ENCODE measurements at places on chromosomes 13 and 19. TPM values are rescaled to one million over a fixed set of nuclear protein-coding genes. Genes with fewer than 3 reads are reported as not detected.

- H3K27me3 ChIP-seq, result no peaks in the 10 kb centered on the region
- no peaks in the 10 kb centered on the region for H3K4me1 ChIP-seq
- DNase-seq, result no peak
- no peak overlapping the region for H3K27ac ChIP-seq
- peaks cover 78% of the 10 kb centered on the region for H3K36me3 ChIP-seq
Observed at GRCh38 chr19:57248646-57249045, 8.2 kb downstream of the ZNF805 start.

DNA sequence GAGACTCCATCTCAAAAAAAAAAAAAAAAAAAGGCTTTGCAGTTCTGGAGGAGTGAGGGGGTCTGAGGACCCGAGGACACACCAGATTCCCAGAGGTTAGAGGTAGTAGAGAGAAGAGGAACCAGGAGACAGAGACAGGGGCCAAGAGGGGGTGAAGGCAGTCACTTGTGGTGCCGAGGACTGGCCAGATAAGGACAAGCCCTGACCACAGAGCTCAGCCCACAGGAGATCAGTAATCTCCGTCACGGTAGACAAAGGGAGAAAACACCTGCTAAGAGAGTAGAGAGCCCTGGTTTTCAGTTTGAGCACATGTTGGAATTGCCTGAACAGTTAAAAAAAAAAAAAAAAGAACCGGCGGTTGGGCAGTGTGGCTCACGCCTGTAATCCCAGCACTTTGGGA, 1.7 kb upstream of the PRAM1 start:
- H3K4me1 ChIP-seq, result peaks cover 15% of the 10 kb centered on the region
- no peak overlapping the region for H3K4me3 ChIP-seq
- H3K27me3 ChIP-seq, result no peaks in the 10 kb centered on the region
- DNase-seq, result no peak
- no peak overlapping the region for H3K27ac ChIP-seq
- no peaks in the 10 kb centered on the region for H3K36me3 ChIP-seq

- H3K4me1 ChIP-seq, result no peaks in the 10 kb centered on the region
- H3K27me3 ChIP-seq, result no peaks in the 10 kb centered on the region
- H3K36me3 ChIP-seq, result no peaks in the 10 kb centered on the region
- H3K27ac ChIP-seq, result no peak overlapping the region
- no peak for DNase-seq
Observed at GRCh38 chr13:26075498-26075897, 23.7 kb upstream of the SHISA2 start.

- no peaks in the 10 kb centered on the region for H3K27me3 ChIP-seq
- no peak for DNase-seq
- H3K27ac ChIP-seq, result no peak overlapping the region
- H3K4me1 ChIP-seq, result no peaks in the 10 kb centered on the region
- H3K4me3 ChIP-seq, result no peak overlapping the region
Observed at GRCh38 chr19:771332-771785, 20.4 kb downstream of the MISP start.

GRCh38 chr13:51620165-51620983, 36.1 kb downstream of the WDFY2 start:
- DNase-seq, result no peak
- H3K36me3 ChIP-seq, result no peaks in the 10 kb centered on the region
- peak overlapping the region; percentile 20 for H3K4me3 ChIP-seq
- H3K27ac ChIP-seq, result peak overlapping the region; percentile 32
- no peaks in the 10 kb centered on the region for H3K27me3 ChIP-seq

DNA sequence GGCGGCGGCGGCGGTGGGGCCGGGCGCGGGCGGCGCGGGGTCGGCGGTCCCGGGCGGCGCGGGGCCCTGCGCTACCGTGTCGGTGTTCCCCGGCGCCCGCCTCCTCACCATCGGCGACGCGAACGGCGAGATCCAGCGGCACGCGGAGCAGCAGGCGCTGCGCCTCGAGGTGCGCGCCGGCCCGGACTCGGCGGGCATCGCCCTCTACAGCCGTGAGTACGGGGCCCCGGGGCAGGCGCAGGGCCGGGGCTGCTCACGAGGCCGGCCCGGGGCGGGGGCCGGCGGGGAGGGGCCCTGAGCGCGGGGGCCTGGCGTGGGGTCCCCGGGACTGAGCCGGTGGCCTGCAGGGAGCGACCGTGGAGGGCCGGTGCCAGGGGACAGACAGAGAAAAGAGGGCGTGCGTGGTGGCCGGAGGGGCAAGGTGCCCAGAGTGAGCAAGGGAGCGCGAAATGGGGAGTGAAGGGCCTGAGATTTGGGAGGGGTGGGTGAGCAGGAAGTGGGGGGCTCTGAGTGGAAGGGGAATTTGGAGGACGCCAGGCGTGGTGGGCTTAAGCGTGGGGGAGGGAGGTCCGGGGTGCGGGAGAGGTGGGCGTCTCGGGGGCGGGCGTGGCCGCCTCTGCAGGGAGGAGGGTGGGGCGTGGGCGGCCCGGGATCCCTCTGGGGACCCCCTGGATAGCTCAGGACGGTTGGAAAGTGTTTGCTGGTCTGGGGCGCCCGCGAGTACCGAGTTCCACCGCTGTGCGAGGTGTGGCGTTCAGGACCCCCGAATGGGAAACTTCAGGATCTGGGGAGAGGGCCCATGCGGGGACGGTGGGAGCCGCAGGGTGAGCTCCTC, 575 bp downstream of the CARM1 start:
- no peak for DNase-seq
- H3K36me3 ChIP-seq, result no peaks in the 10 kb centered on the region
- H3K4me1 ChIP-seq, result peaks cover 14% of the 10 kb centered on the region
- peak overlapping the region; percentile 84 for H3K4me3 ChIP-seq
- peak overlapping the region; percentile 50 for H3K27ac ChIP-seq

- no peak overlapping the region for H3K4me3 ChIP-seq
- no peaks in the 10 kb centered on the region for H3K36me3 ChIP-seq
- H3K4me1 ChIP-seq, result no peaks in the 10 kb centered on the region
- no peak overlapping the region for H3K27ac ChIP-seq
- H3K27me3 ChIP-seq, result peaks cover 1% of the 10 kb centered on the region
Observed at GRCh38 chr13:25904830-25905229, 147.0 kb downstream of the SHISA2 start.

DNA sequence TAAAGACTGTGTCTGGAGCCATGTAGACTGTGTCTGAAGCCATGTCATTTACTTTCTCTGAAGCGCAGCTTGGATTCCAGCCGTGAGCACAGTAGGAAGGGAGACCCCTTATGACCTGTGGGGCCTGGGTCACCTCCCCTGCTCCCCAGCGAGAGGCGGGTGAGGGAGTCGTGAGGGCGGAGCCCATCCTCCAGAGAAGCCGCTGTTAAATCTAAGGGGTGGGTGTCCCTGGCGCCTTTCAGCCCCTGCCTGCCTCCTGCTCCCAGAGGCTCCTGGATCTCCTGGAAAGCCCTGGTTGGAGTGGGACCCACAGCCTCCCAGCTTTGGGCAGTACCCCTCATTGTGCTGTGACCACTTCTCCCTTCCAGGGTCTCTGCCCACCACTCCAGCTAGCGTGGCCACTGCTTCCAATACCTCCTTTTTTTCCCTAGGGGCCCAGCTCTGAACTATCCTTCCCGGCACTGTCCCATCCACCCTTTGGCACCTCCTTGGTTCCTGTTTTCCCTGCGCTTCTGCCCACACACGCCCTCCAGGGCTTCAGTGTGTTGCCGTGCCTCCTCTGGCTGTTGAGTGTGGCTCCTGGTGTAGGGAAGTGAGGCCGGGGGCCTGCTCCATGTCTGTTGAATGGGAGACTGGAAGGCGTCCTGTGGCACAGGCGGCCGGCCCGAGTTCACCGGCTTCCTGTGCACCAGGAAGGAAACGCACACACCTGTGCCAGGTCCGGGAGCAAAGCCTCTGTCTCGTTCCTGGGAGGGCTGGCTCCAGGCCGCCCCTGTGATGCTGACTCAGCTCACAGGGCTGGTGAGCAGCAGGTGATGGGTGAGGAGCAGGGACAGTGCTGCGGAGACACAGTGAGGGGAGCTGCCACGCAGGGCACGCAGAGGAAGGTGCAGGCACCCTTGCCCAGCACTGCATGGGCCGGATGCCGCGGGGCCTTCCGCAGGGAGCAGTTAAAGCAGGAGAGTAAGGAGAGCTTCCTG, 29.4 kb downstream of the ATP4B start:
- H3K27me3 ChIP-seq, result no peaks in the 10 kb centered on the region
- no peak overlapping the region for H3K4me3 ChIP-seq
- no peak overlapping the region for H3K27ac ChIP-seq
- DNase-seq, result no peak
- peaks cover 3% of the 10 kb centered on the region for H3K36me3 ChIP-seq
- peaks cover 4% of the 10 kb centered on the region for H3K4me1 ChIP-seq

GRCh38 chr19:524062-524674, 7.4 kb upstream of the CDC34 start:
- H3K27me3 ChIP-seq, result no peaks in the 10 kb centered on the region
- no peak for DNase-seq
- H3K36me3 ChIP-seq, result peaks cover 2% of the 10 kb centered on the region
- no peak overlapping the region for H3K27ac ChIP-seq
- no peaks in the 10 kb centered on the region for H3K4me1 ChIP-seq

DNA sequence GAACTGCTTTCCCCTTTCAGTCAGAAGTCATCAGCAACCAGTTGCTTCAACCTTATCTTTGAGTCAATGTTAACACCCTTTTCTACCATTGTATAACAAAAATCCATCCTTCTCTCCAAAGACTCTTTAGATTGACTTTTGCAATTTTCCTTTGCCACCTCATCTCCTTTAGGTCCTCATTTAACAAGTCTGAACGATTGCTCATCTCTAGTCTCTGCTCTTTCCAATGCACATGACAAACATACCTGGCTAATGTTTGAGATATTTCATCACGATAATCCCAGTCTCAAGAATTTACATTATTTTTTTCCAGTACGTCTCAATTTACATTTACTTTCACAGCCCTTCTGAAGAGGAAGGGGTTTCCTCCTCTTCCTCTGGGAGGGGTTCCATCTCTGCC, 127.5 kb downstream of the KLF12 start:
- no peak overlapping the region for H3K4me3 ChIP-seq
- DNase-seq, result no peak
- H3K4me1 ChIP-seq, result peaks cover 14% of the 10 kb centered on the region
- H3K36me3 ChIP-seq, result no peaks in the 10 kb centered on the region

- no peaks in the 10 kb centered on the region for H3K27me3 ChIP-seq
- no peak overlapping the region for H3K4me3 ChIP-seq
- peaks cover 34% of the 10 kb centered on the region for H3K4me1 ChIP-seq
- no peak for DNase-seq
- H3K36me3 ChIP-seq, result no peaks in the 10 kb centered on the region
- no peak overlapping the region for H3K27ac ChIP-seq
Observed at GRCh38 chr13:98972627-98973026, 5.2 kb downstream of the DOCK9 start.

GRCh38 chr19:39670998-39671397, 15.3 kb downstream of the LGALS16 start:
- H3K4me3 ChIP-seq, result no peak overlapping the region
- H3K36me3 ChIP-seq, result no peaks in the 10 kb centered on the region
- H3K27ac ChIP-seq, result no peak overlapping the region
- no peak for DNase-seq
- H3K4me1 ChIP-seq, result no peaks in the 10 kb centered on the region

DNA sequence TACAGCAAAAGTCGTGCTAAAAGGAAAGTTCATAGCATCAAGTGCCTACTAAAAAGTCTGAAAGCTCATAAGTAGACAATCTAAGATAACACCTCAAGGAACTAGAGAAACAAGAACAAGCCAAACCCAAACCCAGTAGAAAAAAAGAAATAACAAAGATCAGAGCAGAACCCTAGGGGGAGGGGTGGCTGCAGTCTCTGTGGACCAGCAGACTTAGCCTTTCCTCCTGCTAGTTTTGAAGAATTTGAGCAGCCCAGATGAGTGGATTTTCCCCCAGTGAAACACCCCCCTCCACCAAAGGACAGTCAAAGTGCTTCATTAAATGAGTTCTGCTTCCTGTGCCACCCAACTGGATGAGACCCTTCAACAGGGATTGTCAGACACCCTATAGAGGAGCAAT, 2.6 kb upstream of the ZNF486 start:
- H3K4me3 ChIP-seq, result no peak overlapping the region
- H3K27me3 ChIP-seq, result no peaks in the 10 kb centered on the region
- DNase-seq, result no peak

DNA sequence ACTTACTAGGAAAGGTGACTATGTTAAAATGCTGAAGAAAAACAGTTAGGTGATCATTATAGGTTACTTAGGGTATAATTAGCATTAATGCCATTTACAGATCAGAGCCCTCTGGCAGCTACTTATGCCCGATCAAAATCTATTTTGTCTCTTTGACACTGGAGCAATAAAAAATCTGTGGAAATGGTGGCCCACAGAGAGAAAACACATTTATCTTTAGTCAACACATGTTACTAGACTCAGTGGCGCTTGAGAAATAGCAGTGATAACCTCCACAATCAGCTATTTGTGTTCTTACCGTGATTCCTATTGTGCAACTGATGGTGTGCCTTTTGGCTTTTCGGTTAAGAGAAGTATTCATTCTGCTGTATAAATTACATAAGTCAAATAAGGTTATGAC, 1519.6 kb downstream of the PCDH9 start:
- H3K4me3 ChIP-seq, result no peak overlapping the region
- H3K27ac ChIP-seq, result no peak overlapping the region
- H3K27me3 ChIP-seq, result no peaks in the 10 kb centered on the region
- H3K4me1 ChIP-seq, result no peaks in the 10 kb centered on the region

- H3K27me3 ChIP-seq, result no peaks in the 10 kb centered on the region
- DNase-seq, result no peak
- H3K4me1 ChIP-seq, result peaks cover 5% of the 10 kb centered on the region
- H3K36me3 ChIP-seq, result no peaks in the 10 kb centered on the region
Observed at GRCh38 chr13:76890021-76890420, 3.8 kb upstream of the KCTD12 start.

GRCh38 chr19:5798244-5798643, 6.6 kb upstream of the NRTN start:
- H3K36me3 ChIP-seq, result no peaks in the 10 kb centered on the region
- no peaks in the 10 kb centered on the region for H3K4me1 ChIP-seq
- no peak for DNase-seq

GRCh38 chr19:39828654-39829032, 5.3 kb downstream of the DYRK1B start:
- H3K27me3 ChIP-seq, result no peaks in the 10 kb centered on the region
- DNase-seq, result no peak
- no peak overlapping the region for H3K4me3 ChIP-seq
- H3K36me3 ChIP-seq, result peaks cover 33% of the 10 kb centered on the region
- no peak overlapping the region for H3K27ac ChIP-seq
- peaks cover 24% of the 10 kb centered on the region for H3K4me1 ChIP-seq

- H3K27ac ChIP-seq, result no peak overlapping the region
- H3K4me3 ChIP-seq, result no peak overlapping the region
- H3K27me3 ChIP-seq, result no peaks in the 10 kb centered on the region
- H3K4me1 ChIP-seq, result no peaks in the 10 kb centered on the region
- no peak for DNase-seq
- no peaks in the 10 kb centered on the region for H3K36me3 ChIP-seq
Observed at GRCh38 chr13:42028113-42028799, 20.2 kb upstream of the DGKH start.

GRCh38 chr13:109113427-109113826, 484.0 kb downstream of the MYO16 start:
- no peaks in the 10 kb centered on the region for H3K27me3 ChIP-seq
- no peak overlapping the region for H3K27ac ChIP-seq
- no peak for DNase-seq

Gene ZNF607
- total RNA-seq, result 3.5 TPM

Gene ZNF416
- total RNA-seq, result 4.1 TPM

Gene ICAM5
- total RNA-seq, result 0.49 TPM

Gene DOHH
- total RNA-seq, result 24.2 TPM

Gene CLEC17A
- total RNA-seq, result not detected

Gene NPHS1
- total RNA-seq, result not detected

Gene ADAMTSL5
- total RNA-seq, result 36.2 TPM

Gene FXYD3
- 6.4 TPM for total RNA-seq

Gene RPS19
- total RNA-seq, result 429 TPM

Gene CEACAM6
- not detected for total RNA-seq

Gene ZNF610
- 1.8 TPM for total RNA-seq

Gene CPB2
- not detected for total RNA-seq

Gene PRODH2
- total RNA-seq, result not detected

Data from thoracic aorta (tissue), 2 donors.